HAP-1 (cell line): ENCODE measurements at places on chromosomes 2 and 18.
A peak's percentile ranks its signal among the peaks of the same experiment; 100 is the strongest.

GRCh38 chr2:71714601-71715240, 261.4 kb downstream of the DYSF start:
- DNase-seq, result no peak

- DNase-seq, result peak; percentile 79
These were observed 48.4 kb downstream of the GTF3C3 start for GRCh38 chr2:196750977-196751631.

GRCh38 chr2:10561288-10562035, 113.3 kb upstream of the ODC1 start:
- DNase-seq, result no peak

GRCh38 chr2:202669841-202670240, 35.1 kb downstream of the FAM117B start:
- no peak for DNase-seq

GRCh38 chr2:197078535-197078934, 152.0 kb upstream of the PGAP1 start:
- DNase-seq, result no peak

GRCh38 chr18:36634573-36635216, 194.1 kb downstream of the TPGS2 start:
- no peak for DNase-seq

DNA sequence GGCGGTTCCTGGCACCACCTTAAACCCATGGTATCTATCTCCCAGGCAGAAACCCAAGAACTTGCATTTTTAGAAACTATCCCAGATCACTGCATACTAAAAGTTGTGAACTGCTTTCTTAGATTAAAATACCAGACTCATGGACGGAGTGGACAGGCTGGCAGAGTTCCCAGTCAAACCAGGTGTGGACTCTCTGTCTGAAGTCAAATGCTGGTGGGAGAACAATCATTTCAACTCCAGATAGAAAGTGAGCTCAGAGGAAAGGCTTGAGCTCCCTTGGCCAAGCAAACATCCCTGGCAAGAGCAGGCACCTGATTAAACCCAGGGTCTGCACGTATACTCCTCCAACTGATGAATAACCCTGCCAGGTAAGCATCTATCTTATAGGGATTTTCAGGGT, 19.5 kb downstream of the NXPH2 start:
- DNase-seq, result no peak

- DNase-seq, result no peak
These were observed 106.4 kb downstream of the ACOXL start for GRCh38 chr2:110838657-110839384.

- no peak for DNase-seq
These were observed 566.4 kb upstream of the ID2 start for GRCh38 chr2:8115456-8115855.

- no peak for DNase-seq
These were observed 22.9 kb downstream of the MLPH start for GRCh38 chr2:237509905-237510304.

- no peak for DNase-seq
These were observed 26.9 kb upstream of the DNMT3A start for GRCh38 chr2:25368660-25369059.

- DNase-seq, result no peak
These were observed 212.3 kb upstream of the TRIB2 start for GRCh38 chr2:12504443-12504842.

- DNase-seq, result peak; percentile 75
These were observed 113.1 kb downstream of the GATA6 start for GRCh38 chr18:22282311-22283115.

DNA sequence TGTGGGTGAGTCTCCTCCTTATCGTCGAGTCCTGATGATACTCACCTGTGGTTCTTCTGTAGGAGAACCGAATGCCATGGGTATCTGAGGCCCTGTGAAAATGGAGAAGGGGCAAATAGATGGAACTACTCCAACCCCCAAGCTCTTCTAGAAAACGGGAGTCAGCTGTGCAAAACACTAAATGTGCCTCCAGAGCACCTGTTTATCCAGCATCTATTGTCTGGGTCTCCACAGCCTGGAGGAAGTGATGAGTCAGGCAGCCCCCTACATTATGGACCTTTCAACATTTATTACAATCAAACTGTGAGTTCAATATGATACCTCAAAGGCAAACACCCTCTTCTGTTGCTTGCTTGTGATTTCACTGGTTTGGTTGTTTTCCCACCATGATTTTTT, 9.8 kb upstream of the LRRFIP1 start:
- no peak for DNase-seq

- no peak for DNase-seq
These were observed 29.6 kb upstream of the TMEM177 start for GRCh38 chr2:119649364-119649917.
